NCI-H1105 (cell line): ENCODE measurements at places on chromosomes 3 and 15.

GRCh38 chr15:78996894-78997275, 52.0 kb upstream of the CTSH start:
- no peak for DNase-seq

GRCh38 chr3:1026395-1026794, 66.4 kb upstream of the CNTN6 start:
- no peak for DNase-seq

DNA sequence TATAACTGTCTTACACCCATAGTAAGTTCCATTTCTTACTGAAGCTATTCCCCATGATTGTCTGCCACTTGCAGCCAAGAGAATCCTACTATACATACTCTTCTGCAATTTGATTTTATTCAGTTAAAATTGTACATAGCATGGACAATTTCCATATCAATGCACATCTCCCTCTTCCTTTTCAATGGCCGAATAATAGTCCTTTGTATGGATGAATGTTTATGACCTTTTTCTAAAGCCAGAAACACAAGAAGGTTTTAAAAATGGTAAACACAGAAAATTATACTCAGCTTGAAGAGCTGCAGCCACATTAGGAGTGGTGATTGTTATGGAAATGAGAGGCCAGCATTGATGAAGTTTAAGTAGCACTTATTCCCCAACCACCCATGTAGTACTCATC, 8.5 kb upstream of the ERC2 start:
- no peak for DNase-seq

DNA sequence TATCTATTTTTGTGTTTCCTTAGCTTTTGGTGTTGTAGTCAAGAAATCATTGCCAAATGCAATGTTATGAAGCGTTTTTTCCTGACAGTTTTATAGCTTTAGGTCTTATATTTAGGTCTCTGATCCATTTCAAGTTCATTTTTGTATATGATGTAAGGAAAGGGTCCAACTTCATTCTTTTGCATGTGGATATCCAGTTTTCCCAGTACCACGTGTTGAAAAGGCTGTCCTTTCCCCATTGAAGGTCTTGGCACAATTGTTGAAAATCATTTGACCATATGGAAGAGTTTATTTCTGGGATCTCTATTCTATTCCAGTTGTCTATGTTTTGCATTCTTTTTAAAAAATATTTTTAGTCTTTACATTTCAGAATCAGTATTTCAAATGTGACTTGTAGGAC, 14.6 kb upstream of the SNRPN start:
- DNase-seq = no peak

DNA sequence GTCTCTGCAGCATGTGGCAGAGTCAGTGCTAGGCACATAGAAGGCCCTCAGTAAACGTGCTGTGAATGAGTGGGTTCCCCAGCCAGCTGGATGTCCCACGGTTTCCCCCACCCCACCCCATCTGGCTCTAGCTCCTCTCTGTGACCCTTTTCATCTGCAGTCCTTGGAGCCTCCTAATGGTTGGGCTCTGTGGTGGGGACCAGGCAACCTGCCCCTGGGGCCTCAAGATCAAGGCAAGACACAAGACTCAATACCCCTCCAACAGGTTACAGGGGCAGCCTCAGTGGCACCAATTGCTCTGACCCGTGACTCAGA, 17.1 kb upstream of the CYP11A1 start:
- DNase-seq = no peak

- DNase-seq = no peak
Observed at GRCh38 chr3:77935418-77935817, 895.5 kb downstream of the ROBO2 start.

- peak; percentile 31 for DNase-seq
Observed at GRCh38 chr3:107525644-107526305, 3.0 kb downstream of the BBX start.

DNA sequence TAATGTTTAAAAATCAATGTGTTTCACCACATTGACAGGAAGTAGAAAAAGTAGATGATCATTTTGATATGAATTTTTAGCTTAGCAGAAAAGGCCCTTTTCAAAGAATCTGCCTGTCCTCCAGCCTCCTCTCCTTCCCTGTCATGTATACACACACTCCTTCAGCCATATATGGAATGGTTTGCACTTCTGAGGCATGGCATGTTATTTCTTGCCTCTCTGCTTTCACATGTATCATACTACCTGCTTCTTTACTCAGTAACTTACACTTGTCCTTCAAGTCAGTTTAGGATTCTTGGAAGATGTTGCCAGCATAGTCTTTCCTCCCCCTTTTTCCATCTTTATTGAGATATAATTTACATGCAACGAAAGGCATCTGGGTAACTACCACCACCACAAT, 79.0 kb downstream of the REC114 start:
- DNase-seq = no peak

DNA sequence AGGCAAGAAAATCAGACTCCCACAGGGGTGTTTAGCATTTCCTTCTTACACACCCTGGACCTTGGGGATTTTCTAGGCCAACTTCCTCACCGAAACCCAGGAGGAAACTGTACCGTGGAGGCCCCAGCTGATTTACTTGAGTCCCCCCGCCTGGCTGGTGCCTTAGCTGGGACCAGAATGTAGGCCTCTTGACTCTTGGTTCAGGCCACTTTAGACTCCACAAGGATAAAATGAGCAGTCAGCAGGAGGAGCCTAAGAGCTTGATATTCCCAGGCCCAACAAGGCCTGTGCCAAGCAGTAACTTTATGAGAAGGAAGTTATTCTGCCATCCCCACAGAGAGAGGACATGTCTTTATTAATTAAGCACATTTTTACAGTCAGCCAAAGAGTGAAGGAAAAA, 4.6 kb upstream of the APBA2 start:
- no peak for DNase-seq

- no peak for DNase-seq
Observed at GRCh38 chr3:178629430-178630178, 93.4 kb downstream of the KCNMB2 start.

- DNase-seq = no peak
Observed at GRCh38 chr3:119911748-119912147, 129.8 kb downstream of the NR1I2 start.

DNA sequence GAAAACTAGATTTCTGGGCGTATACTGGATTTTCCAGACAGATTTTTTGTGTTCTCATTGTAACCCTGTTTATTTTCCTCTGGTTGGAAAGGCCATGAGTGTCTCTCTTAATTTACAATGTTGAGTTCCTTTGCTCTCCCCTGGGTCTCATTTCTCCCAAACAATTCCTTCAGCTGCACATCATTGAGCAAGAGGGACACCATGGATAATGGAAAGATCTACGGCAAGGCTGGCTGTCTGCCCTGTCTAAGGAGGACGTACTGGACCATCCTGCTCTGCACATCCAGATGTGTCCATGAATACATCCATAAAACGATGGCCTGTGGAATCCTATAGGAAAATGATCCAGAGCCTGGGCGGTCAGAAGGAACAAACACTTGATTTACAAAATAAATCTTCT, 258.1 kb upstream of the MCTP2 start:
- no peak for DNase-seq

DNA sequence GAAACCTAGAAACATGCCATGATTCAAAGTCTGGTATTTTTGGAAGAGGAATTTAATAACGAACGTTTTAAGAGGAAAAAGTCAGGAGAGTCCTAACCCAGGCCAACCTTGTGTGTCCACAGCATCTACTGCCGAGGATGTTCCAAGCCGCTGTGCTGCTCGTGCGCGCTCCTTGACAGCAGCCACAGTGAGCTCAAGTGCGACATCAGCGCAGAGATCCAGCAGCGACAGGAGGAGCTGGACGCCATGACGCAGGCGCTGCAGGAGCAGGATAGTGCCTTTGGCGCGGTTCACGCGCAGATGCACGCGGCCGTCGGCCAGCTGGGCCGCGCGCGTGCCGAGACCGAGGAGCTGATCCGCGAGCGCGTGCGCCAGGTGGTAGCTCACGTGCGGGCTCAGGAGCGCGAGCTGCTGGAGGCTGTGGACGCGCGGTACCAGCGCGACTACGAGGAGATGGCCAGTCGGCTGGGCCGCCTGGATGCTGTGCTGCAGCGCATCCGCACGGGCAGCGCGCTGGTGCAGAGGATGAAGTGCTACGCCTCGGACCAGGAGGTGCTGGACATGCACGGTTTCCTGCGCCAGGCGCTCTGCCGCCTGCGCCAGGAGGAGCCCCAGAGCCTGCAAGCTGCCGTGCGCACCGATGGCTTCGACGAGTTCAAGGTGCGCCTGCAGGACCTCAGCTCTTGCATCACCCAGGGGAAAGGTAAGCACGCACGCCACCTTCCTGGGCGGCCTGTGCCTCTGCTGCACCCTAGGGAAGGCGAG, 28.4 kb downstream of the PML start:
- no peak for DNase-seq

DNA sequence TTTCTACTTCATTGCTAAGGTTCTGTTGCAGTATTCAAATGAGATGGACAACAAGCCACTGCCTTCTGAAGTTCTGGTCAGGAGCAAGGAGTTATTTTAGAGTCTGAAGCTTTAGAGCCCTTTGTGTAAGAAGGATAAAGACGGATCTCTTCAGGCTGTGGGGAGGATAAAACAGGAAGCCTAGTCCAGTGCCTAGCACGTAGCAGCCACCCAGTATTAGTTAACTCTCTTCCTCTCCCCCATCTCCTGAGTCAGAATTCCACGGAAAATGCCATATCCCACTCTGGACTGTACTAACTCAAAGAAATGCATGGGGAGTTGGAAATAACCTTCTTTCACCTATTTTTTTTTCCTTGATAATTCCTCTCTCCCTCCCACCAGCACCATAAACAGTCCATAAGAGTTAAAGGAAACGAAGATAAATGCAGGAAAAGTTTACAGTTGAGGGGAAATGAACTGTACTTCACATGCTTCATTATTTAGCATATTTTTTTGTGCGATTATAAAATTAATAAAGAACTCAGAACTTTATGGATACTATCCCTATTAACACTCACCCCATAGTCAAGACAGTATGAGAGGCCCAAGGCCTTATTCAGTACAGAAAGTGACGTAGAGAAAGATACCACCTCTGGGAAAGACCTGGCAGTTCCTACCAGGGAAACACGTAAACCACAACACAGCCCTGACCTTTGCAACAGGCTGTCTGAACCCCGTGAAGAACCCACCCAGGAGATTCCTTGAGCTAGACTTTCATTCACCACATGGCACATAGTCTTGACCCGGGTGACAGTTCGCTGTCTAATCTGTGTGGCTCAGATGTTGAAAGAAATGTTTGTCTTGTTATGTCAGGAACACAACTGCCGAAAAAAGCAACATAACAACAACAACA, 9.2 kb downstream of the IGF2BP2 start:
- no peak for DNase-seq

DNA sequence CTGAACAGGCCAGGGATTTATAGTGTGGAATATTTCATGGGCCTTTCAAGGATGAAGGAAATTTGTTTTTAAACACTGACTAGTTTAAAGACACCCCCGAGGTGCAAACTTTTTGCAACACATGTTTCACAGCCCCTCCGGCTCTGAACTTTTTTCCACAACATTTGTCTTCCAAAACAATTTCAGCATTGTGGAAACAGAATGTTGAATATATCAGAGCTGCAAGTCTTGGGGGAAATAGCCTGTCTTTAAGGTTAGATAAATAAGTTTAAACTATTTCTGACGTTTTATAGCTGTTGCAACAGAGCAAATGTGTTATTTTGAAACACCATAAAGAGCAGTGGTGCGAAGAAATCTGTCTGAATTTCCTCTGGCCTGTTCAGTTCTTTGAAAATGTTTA, 229.2 kb upstream of the GOLGA6L4 start:
- DNase-seq = no peak

GRCh38 chr3:50089609-50089945, 858 bp downstream of the RBM5 start:
- DNase-seq = no peak

DNA sequence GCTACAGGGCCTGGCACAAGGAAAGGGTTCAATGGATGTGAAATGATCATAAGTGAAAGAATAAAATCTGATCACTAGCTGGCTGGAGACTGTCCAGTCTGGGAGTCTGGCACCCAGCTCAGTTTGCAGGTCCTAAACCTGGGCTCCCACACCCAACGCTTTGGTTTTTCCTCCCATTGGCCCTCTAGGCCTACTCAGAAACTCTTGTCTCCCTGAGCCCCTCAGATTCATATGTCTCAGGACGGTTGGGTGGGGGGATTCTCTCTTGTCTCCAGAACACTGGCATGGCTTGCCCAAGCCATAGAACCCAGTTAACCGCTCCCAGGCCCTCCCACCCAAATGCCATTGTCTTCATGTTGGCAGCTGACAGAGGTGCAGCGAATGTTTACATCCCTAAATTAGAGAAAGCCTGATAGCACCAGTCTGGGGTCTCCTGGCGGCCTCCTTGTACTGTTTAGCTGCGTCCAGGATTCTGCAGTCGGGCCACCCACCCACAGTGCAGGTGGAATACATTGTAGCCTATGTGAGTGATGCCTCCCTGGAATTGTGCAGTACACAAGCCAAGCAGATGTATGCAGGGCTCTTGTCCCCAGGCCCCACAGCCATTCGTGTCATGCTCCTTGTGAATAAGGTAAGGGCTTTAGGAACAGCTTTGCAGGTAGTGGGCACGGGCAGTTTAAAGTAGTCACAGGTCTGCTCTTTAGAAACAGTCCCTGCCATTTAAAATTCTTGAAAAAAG, 266.3 kb downstream of the XXYLT1 start:
- no peak for DNase-seq

- no peak for DNase-seq
Observed at GRCh38 chr3:111152496-111152895, 80.9 kb downstream of the NECTIN3 start.

DNA sequence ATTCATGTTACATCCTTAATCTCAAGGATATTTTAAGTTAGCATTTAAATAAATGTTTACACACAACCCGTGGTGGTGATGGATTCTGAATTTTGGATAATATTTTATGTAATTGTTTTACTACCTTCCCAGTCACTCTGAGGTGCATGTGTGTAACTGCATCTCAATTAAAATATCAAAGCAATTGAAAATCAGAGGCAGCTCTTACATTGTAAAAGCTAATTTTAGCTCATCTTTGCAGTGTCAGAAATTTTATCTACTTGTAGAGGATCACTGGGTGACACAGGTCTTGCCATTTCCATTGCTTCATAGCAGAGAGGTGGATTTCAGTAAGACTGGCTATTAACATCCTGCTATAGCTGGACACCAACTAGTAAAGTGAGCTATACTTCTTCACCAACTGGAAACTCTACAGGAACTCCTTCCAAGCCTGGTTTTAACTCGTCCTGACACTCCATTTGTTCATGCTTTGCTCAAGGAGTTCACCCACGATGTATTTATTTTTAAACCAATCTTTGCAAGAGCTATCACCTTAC, 19.6 kb upstream of the MITF start:
- no peak for DNase-seq

DNA sequence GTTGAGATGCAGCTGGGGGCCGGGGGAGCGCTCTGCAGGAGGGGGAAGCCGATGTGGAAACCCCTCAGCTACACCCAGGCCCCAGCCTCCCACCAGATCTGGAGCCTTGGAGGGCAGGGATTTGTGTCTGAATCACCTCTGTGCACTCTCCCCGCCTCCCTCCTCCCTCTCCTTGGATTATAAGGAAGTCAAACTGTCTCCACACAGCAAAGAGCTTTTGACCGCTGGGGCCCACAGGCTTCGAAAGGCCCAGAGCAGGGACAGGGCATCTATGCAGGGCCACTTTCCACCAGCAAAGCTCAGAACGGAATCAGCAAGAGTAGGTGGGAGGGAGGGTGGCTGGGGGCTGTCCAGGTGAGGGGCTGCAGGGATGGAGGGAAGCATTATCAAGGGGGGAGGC, 68.9 kb downstream of the IQSEC1 start:
- no peak for DNase-seq
